Esophagus (tissue), 2 donors: ENCODE measurements at places on chromosomes 12 and 14. TPM values are rescaled to one million over a fixed set of nuclear protein-coding genes. Genes with fewer than 3 reads are reported as not detected.

The KRT73 gene
- polyA plus RNA-seq = not detected

The NPFF gene
- 0.12 TPM for polyA plus RNA-seq

The TFCP2 gene
- 9.6 TPM for polyA plus RNA-seq

The RPS6KA5 gene
- polyA plus RNA-seq = 0.83 TPM

The C12orf56 gene
- 8.0 TPM for polyA plus RNA-seq

The LRRIQ1 gene
- polyA plus RNA-seq = 0.05 TPM

The PZP gene
- 0.04 TPM for polyA plus RNA-seq

The CMA1 gene
- 0.35 TPM for polyA plus RNA-seq

The RARG gene
- polyA plus RNA-seq = 104 TPM
